ENCODE measurements at places on chromosomes 16 and 17. TPM values are rescaled to one million over a fixed set of nuclear protein-coding genes. Genes with fewer than 3 reads are reported as not detected.

TAT gene
- not detected for total RNA-seq

DNA sequence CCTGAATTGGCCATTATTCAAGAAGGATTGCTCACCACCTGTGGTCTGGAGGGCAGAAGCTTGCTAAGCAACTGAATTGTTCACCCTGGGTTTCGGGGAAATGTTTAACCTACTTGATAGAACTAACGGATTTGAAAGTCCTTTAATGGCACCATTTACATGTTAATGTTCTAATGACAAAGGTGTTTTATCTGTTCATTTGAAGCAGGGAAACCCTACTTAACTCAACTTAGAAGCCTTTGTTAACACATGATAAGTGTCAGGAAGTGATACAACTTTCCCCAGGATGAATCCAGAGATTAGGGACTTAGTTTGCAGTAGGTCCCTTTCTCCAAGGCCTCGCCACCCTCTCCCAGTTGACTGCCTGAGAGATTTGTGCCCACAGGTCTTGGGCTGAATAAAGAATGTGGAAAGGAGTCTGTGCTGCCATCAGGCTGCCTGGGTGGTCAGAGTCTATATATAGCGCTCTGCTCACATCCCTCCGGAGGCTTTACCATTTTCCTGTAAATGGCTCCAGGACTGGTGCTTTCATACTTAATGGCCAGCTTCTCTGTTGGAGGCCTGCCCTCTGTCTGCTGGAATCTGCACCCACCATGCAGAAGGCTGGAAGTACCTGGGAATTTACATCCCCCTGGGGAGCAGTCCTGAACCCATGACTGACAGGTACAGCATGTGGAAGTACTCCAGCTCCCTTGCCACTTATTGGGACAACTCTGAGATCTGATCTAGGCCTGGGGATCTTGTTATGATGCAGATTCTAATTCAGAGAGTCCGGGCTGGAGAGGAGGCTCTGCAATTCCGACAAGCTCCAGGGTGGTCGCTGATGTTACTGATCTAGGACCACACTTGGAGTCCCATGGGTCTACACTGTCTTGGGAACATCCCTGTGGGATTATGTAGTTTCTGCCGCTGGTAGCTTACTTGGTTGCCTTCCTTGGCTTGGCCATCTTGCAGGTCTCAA, 99.9 kb downstream of the ASIC2 start:
- DNase-seq = no peak

NOG gene
- 0.13 TPM for total RNA-seq

DNA sequence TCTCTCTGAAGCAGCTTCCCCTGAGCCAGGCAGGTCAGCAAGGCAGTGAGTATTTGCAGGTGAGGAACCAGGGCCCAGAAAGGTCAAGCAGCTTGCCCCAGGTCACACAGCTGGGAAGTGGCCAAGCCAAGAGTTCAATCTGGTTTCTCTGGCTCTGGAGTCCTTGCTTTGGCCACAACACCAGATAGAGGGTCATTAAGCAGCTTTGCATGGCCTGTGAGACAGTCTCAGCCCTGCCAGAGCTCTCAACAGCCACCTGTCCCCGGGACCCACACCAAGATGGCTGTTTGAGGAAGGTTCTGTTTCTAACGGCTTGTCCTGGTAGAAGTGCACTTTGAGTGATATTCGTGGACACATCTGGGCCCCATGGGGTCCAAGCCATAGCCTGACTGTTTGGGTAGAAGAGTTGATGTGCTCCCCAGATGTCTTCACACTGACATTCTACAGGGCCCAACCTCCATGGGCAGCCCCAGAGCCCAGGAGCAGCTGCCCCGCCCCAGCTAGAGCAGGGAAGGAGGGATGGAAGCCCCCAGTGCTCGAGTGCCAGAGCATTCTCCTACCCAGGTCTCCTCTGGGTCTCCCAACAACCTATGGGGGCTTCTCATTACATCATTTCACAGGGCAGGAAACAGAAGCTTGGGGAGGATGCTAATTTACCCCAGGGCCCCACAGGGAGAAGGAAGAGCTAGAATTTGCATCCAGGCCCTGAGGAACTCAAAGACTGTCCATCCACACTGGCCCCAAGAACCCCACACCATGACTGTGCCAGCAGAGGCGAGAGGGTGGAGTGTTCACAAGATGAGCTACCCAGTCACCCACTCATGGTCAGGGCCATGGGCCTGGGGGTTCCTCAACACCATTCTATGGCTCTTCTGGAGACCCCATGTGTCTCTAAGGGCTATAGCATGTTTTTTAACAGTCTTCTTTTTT, 107.3 kb upstream of the CDH5 start:
- DNase-seq = no peak

VASN gene
- total RNA-seq = 10.6 TPM

GRCh38 chr17:69961501-69962145, 113.4 kb upstream of the KCNJ16 start:
- DNase-seq = no peak

SMIM36 gene
- total RNA-seq = not detected

GRCh38 chr17:48012151-48012520, 25.5 kb downstream of the COPZ2 start:
- DNase-seq = peak; percentile 49
